Metanephros (tissue), 2 donors: ENCODE measurements at places on chromosomes 2 and 18. TPM values are rescaled to one million over a fixed set of nuclear protein-coding genes. Genes with fewer than 3 reads are reported as not detected.

The DPYSL5 gene
- 2.1 TPM for total RNA-seq

The CD8A gene
- 0.47 TPM for total RNA-seq

The GNAL gene
- 1.8 TPM for total RNA-seq

The SERPINB10 gene
- total RNA-seq: 1.2 TPM

The CYP26B1 gene
- 48.2 TPM for total RNA-seq

The PER2 gene
- 13.2 TPM for total RNA-seq

The IER3IP1 gene
- 25.9 TPM for total RNA-seq

The POTEC gene
- not detected for total RNA-seq

The IFIH1 gene
- total RNA-seq: 7.6 TPM

The SNTG2 gene
- total RNA-seq: 1.6 TPM

The KYNU gene
- 5.1 TPM for total RNA-seq

The B3GNT7 gene
- total RNA-seq: 4.7 TPM

The SLC14A1 gene
- total RNA-seq: 14.9 TPM

The RPL31 gene
- 1,192 TPM for total RNA-seq
